ENCODE measurements at places on chromosomes 7 and 10. TPM values are rescaled to one million over a fixed set of nuclear protein-coding genes. Genes with fewer than 3 reads are reported as not detected.
A peak's percentile ranks its signal among the peaks of the same experiment; 100 is the strongest.

DNA sequence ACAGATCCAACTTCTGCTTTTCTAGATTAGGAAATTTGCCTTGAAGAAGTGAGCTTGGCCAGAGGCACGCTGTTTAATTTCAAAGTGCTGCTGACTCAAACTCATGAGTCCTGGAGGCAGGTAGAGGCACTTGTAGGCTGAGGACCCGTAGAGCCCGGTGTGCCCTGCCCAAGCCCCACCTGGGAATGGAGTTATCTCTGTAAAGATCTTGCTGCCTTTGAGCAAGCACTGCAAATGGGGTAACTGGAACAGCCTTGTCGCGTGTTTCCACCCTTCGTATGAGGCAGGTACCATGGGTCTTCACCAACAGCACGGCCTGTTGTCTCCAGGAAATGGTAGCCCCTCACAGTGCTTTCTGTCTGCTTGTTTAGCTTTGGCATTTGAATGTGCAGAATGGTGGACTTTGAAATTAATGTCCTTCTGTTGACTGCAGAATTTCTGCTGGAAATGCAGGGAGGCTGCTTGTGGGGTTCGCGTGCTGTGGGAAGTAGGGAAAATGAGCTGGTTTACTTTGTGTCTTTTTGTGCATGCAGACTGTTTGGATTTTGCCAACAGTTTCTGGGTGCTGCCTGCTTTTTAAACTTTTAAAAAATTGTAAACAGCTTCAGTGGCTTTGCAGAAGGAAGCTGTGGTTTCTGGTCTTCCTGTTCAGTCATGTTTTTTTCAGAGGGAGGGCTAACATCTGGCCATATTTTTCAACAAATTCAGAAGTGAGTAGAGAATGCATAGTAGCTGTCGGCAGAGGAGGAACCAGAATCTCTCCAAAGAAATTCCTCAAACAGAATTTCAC is 27.2 kb downstream of the CCM2 start:
- DNase-seq: no peak
- H3K4me1 ChIP-seq: no peaks in the 10 kb centered on the region
- no peaks in the 10 kb centered on the region for H3K27me3 ChIP-seq
- H3K27ac ChIP-seq: no peak overlapping the region
- no peak overlapping the region for H3K4me3 ChIP-seq

GRCh38 chr10:79488870-79489269 is 23.5 kb upstream of the EIF5AL1 start:
- DNase-seq: no peak
- no peaks in the 10 kb centered on the region for H3K27me3 ChIP-seq
- no peaks in the 10 kb centered on the region for H3K36me3 ChIP-seq
- H3K27ac ChIP-seq: no peak overlapping the region
- H3K4me1 ChIP-seq: no peaks in the 10 kb centered on the region

GRCh38 chr10:49585387-49585786 is 24.7 kb upstream of the SLC18A3 start:
- H3K27ac ChIP-seq: no peak overlapping the region
- no peaks in the 10 kb centered on the region for H3K27me3 ChIP-seq
- no peak for DNase-seq
- no peak overlapping the region for H3K4me3 ChIP-seq
- no peaks in the 10 kb centered on the region for H3K36me3 ChIP-seq

ADAM22 gene
- total RNA-seq: 10.1 TPM

- no peaks in the 10 kb centered on the region for H3K27me3 ChIP-seq
- no peak overlapping the region for H3K27ac ChIP-seq
- DNase-seq: no peak
- no peak overlapping the region for H3K4me3 ChIP-seq
- no peaks in the 10 kb centered on the region for H3K4me1 ChIP-seq
- no peaks in the 10 kb centered on the region for H3K36me3 ChIP-seq
Observed at GRCh38 chr10:19500959-19501358, 315.3 kb upstream of the PLXDC2 start.

DNA sequence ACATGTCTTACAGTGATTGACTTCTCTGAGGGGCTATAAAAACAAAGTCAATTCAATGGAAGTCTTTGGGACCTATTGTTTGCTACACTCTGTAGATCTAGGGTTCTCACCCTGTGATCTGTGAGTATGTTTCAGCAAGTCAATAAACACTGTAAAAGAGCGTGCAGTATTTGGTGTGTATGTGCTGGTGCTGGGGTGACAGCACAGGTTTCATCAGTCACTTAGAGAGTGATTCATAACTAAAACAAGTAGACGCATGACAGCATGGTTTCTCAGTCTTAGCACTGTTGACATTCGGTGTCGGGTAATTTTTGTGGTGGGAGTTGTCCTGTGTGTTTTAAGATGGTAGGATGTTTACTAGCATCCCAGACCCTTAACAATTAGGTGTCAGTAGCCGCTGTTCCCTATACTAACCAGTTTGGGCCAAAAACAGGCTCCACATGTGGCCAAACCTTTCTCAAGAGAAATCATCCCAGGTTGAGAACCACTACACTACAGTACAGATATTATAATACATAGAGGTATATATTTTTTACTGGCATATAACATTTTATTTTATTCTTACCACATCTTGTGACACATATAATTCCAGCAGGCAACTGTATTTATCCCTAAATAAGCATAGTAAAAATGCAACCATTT is 411.8 kb downstream of the ARL4A start:
- H3K4me3 ChIP-seq: no peak overlapping the region
- H3K27ac ChIP-seq: no peak overlapping the region
- no peak for DNase-seq
- H3K4me1 ChIP-seq: no peaks in the 10 kb centered on the region

DNA sequence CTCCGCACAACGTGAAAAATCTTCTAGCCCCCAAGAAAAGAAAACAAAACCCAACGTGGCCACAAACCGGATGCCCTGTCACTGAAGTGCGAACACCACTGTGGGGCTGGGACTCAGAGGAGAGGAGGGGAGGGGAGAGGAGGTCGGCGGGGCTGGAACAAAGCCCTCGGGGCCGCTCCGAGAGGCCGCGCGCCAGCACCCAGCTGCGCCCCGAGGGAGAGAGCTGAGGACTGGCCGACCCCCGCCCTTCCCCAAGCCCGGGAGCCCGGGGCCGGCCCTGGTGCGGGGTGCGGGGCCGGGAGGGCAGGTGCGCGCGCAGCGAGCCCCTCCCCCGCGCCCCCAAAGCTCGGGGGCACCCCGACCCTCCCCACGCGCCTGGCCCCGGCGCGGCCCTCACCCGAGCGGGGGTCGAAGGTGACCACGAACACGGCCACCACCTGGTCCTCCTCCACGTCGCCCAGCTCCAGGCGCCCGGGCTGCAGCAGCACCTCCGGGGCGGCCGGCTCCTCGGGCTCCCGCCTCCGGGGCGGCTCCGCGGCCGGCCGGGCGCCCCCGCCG is 398 bp downstream of the DENND11 start:
- DNase-seq: peak; percentile 59
- peak overlapping the region; percentile 84 for H3K4me3 ChIP-seq
- no peaks in the 10 kb centered on the region for H3K36me3 ChIP-seq
- H3K4me1 ChIP-seq: peaks cover 46% of the 10 kb centered on the region
